ENCODE measurements at places on chromosomes 13 and 19.
A peak's percentile ranks its signal among the peaks of the same experiment; 100 is the strongest.

DNA sequence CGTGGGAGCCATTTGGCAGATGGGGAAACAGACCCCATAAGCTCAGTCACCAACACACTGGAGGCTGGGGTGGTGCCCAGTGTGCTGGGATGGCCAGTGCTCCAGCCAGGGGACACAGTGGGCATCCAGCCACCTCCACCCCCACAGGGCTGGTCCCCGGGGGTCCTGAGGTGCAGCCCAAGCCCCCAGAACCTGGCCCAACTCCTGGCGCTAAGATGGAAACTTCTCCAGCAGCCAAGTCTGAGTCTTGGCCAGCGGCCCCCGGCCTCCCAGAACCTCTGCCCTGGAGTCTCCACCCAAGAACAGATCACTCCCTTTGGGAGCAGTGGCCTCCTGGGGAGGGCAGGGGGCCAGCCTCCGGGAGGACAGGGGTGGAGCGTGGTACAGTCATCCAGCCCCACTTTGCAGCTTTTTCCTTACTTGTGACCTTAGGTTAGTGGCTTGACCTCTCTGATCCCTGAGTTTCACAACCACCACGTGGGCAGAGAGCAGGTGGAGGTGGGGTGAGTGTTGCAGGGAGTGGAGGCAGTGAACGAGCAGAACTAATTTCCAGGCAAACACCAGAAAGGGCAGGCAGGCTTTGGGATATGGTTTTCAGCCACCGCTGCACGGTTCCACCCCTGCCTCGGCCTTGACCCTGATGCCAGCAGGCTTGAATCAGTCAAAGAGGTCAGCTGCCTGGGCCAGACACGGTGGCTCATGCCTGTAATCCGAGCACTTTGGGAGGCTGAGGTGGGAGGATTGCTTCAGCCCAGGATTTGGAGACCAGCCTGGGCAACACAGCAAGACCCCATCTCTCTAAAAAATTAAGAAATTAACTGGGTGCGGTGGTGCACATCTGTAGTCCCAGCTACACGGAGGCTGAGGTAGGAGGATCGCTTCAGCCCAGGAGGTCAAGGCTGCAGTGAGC is 4.3 kb upstream of the NRTN start:
- no peak for DNase-seq

DNA sequence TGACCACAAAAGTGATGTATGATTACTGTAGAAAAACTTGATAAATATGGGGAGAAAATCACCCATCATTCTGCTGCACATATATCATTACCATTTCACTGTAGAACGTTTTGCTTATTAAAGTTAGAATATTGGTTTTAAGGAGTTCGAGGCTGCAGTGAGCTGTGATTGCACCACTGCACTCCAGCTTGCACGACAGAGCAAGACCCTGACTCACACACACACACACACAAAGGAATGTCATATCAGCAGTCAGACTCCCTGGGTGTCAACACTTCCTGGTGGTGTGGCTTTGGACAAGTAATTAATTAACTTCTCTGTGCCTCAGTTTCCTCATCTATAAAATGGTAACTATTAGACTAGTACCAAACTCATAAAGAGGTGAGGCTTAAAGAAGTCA is 11.3 kb upstream of the PNMA8A start:
- DNase-seq = no peak

GRCh38 chr13:44170731-44171130 is 202.9 kb upstream of the SERP2 start:
- no peak for DNase-seq

GRCh38 chr13:99353246-99353600 is 46.0 kb upstream of the GPR183 start:
- DNase-seq = no peak

GRCh38 chr19:49594993-49595818 is 4.2 kb downstream of the PRR12 start:
- DNase-seq = no peak

DNA sequence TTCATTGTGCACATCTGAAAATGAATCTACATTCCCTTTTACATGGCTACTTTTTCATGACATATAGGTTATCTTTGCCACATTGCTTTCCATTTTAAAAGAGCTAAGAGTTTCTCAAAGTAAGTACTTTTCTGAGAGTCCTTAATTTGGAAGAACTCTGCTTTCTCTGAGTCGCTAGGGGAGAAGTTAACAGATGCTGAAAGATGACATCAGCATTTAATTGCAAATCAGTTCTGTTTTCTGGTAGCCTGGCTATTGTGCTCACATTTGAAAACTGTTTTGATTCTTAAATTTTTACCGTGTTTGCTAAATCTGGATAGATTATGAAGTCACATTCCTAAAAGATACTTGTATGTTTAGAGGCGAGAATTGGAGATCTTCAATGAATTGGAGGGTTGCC is 107.7 kb upstream of the C1QTNF9B start:
- no peak for DNase-seq

- DNase-seq = no peak
Observed at GRCh38 chr19:44525721-44526430, 3.6 kb downstream of the CEACAM20 start.

DNA sequence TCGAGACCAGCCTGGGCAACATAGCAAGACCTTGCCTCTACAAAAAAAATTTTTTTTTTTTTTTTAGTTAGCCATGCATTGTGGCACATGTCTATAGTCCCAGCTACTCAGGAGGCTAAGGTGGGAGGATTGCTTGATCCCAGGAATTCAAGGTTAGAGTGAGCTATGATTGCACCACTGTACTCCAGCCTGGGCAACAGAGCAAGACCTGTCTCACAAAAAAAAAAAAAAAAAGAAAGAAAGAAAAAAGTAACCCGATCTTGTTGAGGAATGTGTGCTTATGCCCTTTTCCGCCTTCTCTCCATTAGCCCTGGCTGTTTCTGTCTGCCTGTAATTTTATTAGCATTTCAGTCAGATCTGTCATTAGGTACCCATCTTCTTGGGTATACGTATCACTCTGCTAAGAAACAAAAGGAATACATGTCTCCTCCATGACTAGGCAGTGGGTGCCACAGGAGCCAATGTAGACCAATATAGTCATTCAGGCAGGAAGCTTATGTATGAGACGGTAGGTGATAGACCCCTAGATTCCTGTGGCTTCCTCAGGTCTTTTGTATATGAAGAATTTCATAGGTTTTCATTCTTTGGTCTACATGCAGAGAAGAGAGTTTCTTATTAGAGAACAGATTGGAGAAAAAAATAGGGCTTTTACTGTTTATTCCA is 59.6 kb upstream of the NPAS1 start:
- no peak for DNase-seq

GRCh38 chr19:1780272-1780958 is 27.1 kb downstream of the ONECUT3 start:
- DNase-seq = no peak

- peak; percentile 88 for DNase-seq
Observed at GRCh38 chr19:21474671-21475181, 30.7 kb upstream of the ZNF429 start.

DNA sequence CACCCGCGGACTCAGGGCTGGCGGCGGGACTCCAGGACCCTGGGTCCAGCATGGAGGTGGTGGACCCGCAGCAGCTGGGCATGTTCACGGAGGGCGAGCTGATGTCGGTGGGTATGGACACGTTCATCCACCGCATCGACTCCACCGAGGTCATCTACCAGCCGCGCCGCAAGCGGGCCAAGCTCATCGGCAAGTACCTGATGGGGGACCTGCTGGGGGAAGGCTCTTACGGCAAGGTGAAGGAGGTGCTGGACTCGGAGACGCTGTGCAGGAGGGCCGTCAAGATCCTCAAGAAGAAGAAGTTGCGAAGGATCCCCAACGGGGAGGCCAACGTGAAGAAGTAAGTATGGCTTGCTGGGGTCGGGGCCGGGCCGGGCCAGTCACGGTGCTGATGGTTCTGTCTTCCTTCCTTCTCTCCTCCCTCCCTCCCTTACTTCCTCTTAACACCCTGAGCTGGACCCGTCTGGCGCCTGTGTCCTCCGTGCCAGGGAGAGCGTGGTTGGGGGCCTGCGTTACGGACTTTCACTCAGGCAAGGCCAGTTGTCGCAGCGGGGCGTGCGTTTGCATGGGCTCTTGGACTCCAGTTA is 1.4 kb downstream of the STK11 start:
- DNase-seq = no peak

- no peak for DNase-seq
Observed at GRCh38 chr19:53642381-53643099, 10.7 kb downstream of the DPRX start.

DNA sequence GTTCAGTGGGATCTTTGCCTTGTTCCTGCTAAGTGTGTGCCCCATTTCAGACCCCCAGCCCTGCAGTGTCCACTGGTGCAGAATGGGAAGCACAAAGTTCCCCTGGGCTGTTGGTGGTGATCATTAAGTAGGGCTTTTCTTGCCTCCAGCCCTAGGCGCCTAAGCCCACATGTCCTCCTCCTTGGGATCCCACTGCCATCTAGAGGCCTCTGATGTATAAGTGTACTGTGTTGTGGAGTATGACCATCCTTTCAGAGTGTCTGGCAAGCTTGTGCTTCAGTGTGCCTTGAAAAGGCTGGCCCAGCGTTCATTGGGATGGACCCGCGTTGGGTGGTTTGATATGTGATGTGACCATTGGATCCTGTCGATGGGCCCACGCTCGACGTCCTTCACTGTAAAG is 71.2 kb downstream of the WASF3 start:
- no peak for DNase-seq

GRCh38 chr13:26780411-26780810 is 19.8 kb upstream of the GPR12 start:
- no peak for DNase-seq

- DNase-seq = no peak
Observed at GRCh38 chr19:9523885-9524474, 14.5 kb downstream of the ZNF426 start.

DNA sequence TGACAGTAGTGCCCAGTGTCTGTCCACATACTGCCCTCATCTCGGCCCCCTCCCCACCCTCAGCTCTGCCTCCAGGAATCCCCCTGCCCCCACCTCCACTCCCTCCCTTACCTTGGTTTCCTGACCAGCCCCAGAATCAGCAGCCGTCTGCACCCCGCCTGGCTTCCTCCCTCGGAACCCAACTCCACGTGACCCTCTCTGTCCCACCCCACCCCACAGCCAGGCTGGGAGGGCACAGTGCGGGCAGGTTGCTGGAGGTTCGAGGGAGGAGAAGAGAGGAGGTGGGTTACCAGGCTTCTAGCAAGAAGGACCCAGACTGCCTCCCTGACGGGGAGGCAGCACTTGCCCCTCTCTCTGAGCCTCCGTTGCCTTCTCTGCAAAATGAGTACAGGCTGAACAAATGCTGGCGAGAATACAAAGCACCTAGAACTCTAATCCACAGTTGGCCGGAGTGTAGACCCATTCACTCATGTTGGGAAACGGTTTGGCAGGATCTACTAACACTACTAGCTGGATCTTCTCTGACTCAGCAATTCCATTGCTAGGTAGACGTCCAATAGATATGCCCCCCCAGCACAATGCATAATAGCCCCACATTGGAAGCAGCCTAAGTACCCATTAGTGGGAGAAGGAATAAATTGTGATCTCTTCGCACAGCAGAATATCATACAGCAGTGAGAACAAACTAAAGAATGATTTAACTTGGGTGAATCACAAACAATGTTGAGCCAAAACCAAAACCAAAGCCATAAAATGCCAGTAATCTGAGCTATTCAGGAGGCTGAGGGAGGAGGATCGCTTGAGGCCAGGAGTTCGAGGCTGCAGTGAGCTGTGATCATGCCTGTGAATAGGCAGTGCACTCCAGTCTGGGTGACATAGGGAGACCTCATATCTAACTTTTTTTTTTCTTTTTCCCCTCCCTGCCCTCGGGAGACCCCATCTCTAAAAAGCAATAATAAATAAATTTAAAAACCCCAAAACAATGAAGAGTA is at the start of gene RASAL3:
Gene RASAL3, minus strand, starts transcription at position 151 of the 992 bp plus-strand sequence. CDS start 186 bp downstream, outside the sequence.
- DNase-seq = no peak

- no peak for DNase-seq
Observed at GRCh38 chr13:31166591-31166990, 4.9 kb upstream of the HSPH1 start.

DNA sequence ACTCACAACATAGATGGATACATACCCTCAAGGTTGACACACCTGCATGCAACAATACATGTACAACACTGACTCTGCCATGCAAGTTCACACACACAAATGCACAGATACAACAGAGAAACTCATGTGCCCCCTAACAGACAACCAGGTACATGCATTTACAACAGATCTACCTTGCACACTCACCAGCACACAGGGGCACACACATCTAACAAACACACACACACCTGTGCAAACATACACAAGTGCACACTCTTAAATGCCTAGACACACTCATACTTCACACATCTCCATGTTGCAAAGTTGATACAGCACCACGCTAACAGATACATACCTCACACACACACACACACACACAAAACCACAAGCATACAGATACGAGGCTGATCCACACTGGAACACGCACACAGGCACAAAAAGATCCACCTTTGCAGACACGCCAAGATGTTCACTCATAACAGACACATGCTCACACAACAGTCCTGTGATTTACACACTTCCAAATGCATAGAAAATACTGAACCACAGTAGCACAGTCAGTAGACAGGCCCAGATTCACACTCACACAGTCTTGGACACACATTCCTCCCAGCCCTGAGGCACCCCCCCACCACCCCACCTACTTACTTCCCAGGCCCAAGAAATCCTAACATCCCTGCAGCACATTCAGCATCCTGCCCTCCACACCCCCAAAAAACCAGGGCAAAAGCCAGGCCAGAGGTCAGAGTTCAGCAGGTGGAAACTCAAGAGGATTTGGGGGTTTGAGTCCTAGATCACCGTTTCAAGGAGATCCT is 1.4 kb downstream of the LRFN1 start:
- no peak for DNase-seq

- DNase-seq = peak; percentile 87
Observed at GRCh38 chr19:19490214-19490968, 25.0 kb downstream of the TSSK6 start.

DNA sequence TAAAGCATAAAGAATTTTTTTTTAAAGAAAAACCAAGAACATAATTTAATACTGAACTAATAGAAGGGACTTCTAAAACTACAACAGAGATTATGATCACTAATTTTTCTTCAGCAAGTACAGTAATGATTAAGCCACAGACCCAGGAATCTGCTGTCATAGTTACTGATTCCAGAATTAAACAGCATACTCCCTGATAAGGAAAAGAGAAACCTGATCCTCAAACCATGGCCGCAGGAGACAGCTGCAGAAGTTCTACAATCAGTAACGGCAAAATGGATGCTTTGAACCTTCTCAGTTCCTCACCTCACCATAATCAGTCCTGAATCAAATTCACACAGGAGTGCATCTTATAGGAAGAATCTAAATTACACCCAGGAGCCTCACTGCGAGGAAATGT is 939.0 kb upstream of the SLITRK1 start:
- peak; percentile 9 for DNase-seq

DNA sequence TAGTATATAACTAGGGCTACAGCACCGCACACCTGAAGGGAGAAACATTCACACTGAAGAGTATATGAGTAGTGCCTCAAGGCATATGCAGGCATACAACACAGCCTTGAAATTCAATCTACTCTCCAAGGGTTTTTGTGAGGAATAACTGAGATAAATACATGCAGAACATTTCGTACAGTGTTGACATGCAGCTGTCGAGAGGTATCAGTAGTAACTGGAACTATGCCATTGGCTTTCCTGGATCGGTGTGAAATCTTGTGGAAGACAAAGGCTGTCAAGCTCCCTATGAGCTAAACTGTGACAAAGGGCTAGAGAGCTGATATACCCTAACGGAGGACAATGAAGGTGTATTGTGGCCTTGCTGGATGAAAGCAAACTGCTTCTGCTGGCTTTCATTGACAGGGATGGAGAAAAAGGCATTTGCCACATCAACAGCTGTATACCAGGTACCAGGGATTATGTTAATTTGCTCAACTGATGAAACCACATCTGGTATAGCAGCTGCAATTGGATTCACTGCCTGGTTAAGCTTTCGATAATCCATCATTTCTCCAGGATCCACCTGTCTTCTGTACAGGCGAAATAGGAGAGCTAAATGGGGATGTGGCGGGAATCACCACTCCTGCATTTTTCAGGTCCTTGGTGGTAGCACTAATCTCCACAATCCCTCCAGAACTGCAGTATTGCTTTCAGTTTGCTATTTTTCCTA is 16.3 kb downstream of the MTRF1 start:
- DNase-seq = no peak

All from left renal cortex interstitium (tissue), 4 donors.